T follicular helper cell (primary cell): ENCODE measurements at places on chromosomes 5 and 9.

- no peak for DNase-seq
Observed at GRCh38 chr5:142550471-142550870, 135.4 kb downstream of the FGF1 start.

DNA sequence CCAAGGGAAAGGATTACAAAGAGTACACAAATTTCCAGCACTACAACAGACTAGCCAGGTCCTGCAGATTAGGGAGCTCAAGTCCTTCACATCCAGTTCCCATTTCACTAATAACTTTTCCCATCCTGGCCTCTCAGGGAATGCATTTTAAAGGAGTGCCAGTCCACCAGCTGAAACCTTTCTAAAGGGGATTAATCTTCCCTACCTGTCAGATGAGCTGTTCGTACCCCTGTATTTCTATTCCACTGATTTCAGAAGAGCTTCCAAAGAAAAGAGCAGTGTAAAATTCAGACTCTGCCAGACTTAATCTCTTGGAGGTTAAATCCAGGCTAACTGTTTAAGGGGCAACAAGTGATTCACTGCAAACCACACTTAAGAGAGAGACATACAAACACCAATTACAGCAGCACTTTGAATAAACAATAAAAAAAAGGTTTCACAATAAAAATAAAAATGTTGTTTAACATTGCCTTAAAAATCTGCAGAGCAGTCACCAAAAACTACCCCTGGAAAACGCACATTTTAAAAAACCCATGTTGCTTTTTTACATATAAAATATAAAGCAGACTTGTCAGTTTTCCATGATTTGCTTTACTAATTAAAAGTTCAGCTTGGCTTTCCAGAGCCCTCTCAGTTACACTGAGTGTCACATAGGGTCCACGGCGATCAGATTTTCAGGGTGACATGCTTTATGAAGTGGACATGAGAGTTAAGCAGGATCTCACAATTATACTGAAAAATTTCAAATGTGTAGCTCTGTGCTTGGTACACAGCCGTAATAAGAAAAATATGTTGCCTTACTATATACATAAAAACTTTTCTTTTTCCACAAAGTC lies 3.2 kb downstream of the ROR2 start:
- DNase-seq = no peak

DNA sequence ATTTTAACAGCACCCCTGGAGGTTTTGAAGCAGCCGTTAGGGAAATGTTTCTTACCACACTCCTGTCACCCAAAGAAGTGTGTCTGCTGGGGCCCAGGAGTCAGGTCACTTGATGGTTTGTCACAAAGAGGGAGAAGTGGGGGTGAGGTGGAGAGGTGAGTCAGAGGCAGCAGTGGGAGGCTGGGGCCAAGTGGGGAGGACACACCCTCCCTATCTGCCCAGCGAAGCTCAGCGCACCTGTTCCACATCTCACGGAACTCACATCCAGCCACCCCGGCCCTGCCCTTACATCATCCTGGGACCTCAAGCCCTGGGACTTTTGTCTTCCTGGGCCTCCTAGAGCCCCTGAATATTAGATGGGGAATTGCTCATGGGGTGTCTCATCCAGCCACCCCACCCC lies 171.1 kb upstream of the SMIM23 start:
- no peak for DNase-seq

GRCh38 chr5:27311544-27311943 lies 273.2 kb upstream of the CDH9 start:
- no peak for DNase-seq

- no peak for DNase-seq
Observed at GRCh38 chr9:113577525-113578261, 114.2 kb downstream of the RGS3 start.

DNA sequence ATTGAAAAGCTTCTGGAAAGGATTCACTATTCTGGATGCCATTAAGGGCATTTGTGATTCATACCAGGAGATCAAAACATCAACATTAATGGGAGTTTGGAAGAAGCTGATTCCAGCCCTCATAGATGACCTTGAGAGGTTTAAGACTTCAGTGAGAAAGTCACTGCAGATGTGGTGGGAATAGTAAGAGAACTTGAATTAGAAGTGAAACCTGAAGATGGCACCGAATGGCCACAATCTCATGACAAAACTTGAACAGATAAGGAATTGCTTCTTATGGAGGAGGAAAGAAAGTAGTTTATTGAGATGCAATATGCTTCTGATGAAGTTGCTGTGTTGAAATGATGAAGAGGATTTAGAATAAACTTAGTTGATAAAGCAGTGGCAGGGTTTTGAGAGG lies 254.6 kb upstream of the SLC24A2 start:
- no peak for DNase-seq

DNA sequence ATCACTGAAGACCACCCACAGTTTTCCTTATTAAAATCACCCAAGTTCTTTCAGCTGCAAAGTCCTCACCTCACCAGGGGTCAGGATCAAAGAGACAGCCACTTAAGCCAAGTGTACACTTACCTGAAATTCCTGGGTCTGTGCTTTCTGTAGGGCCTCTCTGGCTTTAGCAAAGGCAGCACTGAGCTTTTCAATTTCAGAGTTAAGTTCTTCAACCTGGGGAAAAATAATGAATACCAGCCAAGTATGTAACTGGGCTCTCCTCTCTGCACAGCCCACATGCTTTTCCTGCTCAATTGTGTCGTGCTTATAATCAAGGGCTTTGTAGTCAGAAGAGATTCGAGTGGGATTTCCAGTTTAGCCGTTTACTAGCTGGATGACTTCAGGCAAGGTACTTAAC lies 55.1 kb downstream of the CDK5RAP2 start:
- DNase-seq = no peak

DNA sequence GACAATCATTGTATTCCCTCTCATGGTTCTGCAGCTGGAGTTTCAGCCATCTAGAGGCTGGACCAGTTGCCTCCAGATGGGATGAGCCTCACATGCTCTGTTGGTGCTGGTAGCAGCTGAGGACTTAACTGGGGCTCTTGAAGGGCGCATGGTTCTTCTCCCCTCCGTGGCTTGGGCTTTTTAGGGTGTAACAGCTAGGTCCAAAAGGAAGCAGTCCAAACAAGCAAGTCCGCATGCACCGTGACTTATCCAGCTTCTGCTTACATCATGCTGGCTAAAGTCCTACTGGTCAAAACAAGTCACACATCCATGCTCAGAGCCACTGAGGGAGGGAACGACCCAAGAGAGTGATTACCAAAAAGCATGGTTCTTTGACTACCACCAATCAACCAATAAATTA lies 31.6 kb upstream of the SH3RF2 start:
- no peak for DNase-seq

GRCh38 chr5:11520241-11520930 lies 383.9 kb downstream of the CTNND2 start:
- DNase-seq = no peak

- no peak for DNase-seq
Observed at GRCh38 chr5:31786090-31786631, 147.2 kb downstream of the PDZD2 start.

DNA sequence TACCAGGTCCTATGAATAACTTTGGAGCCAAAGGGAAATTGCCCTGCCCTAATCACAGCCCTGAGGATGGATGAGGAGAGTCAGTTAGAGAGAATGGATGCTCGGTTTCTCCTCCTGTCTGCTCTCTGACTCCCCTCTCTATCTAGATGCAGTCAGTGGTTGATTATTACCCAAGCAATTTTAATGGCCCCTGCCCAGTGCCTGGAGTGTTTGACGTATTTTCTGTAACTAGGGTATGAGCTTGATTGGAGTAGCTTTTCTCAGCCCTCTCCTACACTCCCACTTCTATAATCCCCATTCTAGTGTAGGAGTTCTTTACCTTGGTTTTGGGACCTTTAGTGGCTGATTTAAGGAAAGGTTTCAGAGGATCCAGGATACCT lies 60.4 kb downstream of the DOCK2 start:
- no peak for DNase-seq

DNA sequence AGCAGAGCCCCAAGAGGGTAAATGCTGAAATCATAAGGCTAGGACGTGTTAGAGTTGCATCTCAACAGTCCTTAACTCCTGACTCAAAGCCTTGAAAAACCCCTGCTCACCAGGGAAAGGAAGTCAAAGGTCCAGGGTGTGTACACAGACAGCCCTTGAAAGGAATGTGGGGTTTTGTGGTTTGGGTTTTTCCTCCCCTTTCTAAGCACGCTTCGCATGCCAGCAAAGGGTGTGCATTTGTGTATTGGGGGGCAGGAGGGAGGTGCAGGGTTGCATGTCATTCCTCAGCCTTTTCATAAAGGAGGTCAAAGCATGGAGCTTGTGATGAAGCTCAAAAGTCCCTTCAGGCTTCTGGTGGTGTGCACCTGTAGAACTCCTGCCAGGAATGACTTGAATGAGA lies 17.3 kb upstream of the XPA start:
- DNase-seq = no peak

DNA sequence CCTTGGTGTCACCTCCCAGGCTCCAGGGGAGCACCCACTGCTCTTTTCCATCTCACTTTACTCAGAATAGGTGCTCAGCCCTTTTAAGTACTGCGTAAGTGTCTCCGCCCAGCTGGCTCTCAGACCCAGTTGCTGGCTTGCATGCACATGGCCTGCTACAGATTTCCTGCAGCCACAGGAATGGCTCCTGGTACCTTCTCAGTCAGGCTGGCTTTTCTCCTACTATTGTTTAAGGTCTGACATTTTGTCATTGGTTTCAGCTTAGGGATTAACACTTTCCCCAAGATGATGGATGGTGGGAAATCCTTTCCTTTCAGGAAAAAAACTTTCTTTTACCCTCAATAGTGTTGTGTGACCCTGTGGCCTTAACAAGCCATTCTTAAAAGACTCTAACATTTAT lies 1652.3 kb upstream of the WWC1 start:
- DNase-seq = no peak

DNA sequence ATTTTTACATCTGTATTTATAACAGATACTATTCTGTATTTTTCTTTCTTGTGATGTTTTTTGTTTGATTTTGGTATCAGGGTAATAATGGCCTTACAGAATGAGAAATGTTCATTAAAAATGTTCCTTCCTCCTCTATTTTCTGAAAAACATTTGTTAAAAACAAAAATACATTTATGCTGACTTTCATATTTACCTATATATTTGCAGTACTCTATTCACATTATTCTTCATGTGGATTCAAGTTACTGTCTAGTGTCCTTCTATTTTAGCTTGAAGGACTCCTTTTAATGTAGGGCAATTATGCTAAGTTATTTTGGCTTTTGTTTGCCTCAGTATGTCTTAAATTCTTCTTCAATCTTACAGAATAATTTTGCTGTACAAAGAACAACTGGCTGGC lies 5.1 kb downstream of the CCDC112 start:
- no peak for DNase-seq

- DNase-seq = no peak
Observed at GRCh38 chr5:35847961-35848360, 8.7 kb upstream of the IL7R start.

- no peak for DNase-seq
Observed at GRCh38 chr5:54556141-54556540, 38.6 kb downstream of the SNX18 start.
